ENCODE measurements at places on chromosomes 1 and 21.

GRCh38 chr1:45266151-45266801, 59.9 kb upstream of the ZSWIM5 start:
- DNase-seq, result peak; percentile 35

GRCh38 chr21:34836933-34837505, 168.2 kb downstream of the CLIC6 start:
- DNase-seq, result no peak

DNA sequence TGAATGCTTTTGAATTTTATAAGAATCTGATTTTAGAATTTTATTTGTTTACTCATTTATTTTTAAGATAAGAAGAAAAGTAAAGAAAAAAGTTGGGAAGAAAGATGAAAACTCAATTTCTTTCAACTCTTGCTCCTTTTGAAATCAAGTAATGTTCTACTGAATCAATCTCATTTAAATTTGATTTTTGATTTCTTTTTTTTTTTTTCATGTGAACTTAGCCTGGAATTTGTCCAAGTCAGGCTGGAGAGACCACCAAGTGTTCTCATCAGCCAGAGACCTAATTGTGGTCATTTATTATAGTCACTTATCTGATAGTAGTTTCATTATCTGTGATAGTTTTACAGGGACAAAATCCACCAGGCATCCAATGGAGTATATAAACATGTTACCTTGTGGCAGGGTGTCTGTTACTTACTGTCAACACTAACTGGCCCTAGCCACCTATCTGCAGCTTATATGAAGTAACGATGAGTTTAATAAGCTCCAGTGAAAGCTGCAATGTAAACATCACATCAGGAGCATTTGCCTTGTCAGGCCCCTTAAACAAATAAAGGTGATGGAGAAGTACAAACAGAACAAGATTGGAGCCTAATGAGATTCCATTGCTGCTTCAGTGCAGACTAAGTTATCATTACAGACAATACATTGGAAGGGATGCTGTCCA, 39.2 kb downstream of the HLX start:
- no peak for DNase-seq

- no peak for DNase-seq
These were observed 5.6 kb upstream of the LRRC3 start for GRCh38 chr21:44449473-44450363.

GRCh38 chr1:154551474-154551873, 7.0 kb downstream of the UBE2Q1 start:
- DNase-seq, result no peak

DNA sequence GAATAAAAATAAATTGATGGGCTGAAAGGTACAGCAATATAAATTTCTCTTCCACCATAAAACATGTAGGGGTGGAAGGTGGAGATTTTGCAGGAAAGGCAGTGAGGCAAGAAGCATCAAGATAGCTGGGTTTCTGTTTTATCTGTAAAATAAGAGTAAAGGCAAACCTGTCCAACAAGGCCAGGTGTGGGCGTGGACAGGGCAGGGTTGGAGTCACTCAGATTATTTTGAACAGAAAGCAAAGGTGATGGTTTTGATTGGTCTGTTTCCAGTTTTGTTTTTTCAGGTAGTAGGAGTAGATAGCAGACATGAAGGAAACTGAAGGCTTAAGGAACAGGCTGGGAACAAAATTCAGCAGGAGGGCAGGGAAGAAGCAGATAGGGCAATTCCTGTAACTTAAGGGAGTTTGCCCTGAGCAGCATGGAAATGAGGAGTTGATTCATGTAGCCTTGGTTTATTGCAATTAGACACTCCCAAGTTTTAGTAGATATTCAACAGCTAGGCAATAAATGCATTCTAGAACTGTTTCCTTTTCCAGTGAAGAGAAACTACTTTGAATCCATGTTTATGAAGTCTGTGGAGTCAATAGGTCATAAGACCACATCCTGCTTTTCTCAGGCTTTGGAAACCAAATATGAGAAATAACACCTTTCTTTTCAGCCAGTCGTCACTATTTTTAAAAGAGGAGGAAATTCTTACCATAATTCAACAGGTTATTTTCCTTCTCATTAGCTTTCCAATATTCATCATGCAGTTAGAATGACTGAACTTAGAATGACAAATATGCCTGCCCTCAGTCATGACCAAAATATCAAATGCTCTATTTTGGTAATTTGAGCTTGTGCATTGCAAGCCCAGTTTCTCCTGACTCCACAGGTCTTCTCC, 38.7 kb upstream of the CD55 start:
- no peak for DNase-seq

- DNase-seq, result no peak
These were observed 49.7 kb upstream of the NEK7 start for GRCh38 chr1:198107091-198107501.

DNA sequence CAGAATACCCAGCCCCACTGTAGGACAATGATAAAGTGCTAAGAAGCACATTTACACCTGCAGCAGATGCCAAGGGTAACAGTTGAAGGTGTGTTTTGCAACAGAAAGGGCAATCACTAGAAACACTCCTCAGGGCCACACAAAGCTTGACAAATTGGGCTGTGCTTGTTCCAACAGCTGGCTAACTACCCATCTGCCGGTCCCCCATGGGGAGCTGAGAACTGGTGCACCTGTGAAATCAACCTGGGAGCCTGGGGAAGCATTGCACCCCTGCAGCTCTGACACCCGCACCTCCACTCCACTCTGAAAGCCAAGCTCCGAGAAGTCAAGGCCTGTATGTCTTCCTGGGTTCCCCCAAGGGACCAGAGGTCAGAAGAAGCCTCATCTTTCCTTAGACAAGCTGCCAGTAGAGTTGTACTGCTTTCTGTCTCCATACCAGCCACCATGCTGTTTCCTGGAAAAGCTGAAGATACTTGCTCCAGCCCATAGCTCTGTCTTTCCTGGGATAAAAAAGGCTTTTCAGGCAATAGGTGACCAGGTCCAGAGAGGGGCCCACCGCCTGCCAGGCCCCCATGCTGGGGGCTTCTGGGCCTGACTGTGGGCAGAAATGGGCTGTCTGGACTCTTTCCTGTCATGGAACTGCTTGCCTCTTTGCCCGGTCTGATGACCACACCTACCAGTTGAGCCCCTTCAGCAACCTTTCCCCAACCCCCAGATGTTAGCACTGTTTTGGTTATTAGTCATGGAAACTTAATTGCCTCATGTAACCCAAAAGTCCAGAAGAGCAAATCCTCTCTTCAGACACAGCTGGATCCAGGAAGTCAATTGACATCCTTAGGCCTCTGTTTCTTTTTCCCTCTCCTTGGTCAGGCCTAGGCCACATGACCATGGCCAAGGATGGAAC, 93.6 kb downstream of the KIF14 start:
- DNase-seq, result no peak

- no peak for DNase-seq
These were observed 594.7 kb upstream of the CAMK1G start for GRCh38 chr1:208988811-208989222.

DNA sequence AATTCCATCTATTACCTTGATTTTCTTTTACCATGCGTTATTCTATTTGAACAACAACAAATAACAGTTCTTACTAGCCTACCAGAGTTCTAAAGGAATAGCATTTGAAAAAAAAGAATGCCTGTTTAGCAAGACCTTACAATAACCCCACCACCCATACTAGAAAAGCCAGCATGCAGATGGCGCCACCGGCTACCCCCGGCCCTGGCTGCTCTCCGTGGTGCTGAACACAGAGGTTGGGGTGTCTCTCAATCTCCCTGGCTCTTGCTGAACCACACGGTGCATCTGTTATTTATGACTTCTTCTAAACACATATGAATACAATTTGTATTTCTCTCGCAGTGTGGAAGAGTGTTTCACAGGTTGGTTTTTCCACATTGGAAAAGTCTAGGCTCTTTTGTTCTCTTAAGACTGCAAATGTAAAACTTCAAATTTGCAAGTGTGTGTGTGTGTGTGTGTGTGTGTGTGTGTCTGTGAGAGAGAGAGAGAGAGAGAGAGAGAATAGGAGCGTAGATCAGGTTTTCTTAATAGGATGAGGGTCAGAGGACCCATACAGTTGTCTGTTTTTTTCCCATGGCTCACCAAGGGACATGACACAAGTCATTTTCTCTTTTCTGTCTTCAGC, 13.6 kb downstream of the GRIK3 start:
- DNase-seq, result no peak

- peak; percentile 70 for DNase-seq
These were observed 26.8 kb downstream of the EIF4G3 start for GRCh38 chr1:21149855-21150432.

DNA sequence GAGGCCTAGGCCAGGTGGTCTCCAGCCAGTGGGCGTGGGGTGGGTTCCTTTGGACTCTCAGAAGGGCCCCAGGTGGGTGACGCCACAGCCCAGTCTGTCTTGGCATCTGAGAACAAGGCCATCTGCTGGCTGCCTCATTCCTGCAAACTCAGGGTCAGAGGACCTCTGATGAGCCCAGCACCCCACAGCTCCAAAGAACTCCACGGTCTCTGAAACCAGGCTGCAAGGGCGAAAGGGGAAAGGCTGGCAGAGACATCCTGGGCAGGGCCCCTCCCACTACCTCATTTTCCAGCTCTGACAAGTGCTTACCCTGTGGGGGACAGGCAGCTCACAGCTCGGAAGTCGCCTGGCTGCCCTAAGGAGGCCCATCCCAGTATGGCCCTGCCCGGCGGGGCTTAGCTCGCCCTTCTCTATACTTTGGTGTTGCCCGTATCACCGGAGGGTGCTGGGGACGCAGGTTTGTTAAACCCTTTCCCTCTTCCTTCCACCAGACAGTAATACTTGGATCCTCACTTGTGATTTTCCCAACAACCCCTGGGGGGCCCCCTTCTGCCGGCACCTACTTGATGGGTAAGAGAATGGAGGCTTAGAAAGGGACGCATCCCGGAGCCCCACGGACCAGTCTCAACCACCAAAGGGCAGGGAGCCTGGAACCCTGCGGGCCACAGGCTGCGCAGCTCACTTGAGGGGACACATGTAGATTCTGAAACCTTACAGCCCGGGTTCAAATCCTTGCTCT, 10.9 kb upstream of the EDN2 start:
- DNase-seq, result no peak

DNA sequence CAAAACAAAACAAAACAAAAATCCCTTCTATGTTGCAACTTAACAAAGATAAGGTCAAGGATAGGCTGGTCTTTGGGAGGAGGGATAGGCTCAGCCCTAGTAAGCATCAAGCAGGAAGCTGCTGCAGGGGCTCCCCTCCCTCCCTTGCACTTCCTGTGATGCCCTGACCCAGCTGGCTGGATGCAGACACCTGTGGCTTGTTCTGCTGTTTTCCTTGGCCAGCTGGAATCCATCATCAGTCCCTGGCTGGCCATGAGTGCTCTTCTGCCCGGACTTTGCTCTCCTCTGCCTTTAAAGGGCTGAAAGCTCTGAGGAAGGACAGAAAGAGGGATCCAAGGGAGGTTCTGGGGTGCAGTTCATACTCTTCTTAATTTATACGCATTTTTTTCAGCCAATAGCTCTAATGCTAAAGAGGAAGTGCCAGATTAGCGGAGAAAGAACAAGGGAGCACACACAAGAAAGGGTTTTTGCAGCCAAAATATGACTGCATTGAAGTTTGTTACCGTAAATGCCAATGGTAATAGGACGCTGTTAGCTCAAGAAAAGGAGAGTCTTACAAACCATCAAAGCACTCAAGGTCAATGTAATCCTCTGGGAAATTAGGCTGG, 19.9 kb upstream of the UBE2U start:
- DNase-seq, result no peak

GRCh38 chr1:52166996-52167753, 25.3 kb downstream of the ZFYVE9 start:
- DNase-seq, result no peak

- no peak for DNase-seq
These were observed 2.7 kb downstream of the ZBED6 start for GRCh38 chr1:203797948-203798655.

DNA sequence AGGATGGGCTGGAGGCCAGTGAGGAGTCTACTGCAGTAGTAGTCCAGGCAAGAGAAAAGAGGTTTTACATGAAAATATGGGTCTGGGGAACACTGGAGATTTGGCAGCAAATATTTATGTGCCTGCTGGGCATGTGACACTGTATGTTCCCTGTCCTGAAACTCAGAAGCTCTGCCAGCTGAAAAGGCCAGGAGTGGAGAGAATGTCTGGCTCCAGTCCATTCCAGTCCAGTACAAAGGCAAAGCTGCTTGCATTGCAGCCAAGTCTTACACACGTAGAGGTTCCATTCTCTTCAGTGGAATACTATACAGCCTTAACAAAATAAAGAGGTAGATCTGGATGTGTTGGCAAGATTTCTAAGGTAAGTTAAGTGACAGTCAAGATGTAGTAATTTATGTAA, 7.5 kb upstream of the YBX1 start:
- DNase-seq, result no peak

DNA sequence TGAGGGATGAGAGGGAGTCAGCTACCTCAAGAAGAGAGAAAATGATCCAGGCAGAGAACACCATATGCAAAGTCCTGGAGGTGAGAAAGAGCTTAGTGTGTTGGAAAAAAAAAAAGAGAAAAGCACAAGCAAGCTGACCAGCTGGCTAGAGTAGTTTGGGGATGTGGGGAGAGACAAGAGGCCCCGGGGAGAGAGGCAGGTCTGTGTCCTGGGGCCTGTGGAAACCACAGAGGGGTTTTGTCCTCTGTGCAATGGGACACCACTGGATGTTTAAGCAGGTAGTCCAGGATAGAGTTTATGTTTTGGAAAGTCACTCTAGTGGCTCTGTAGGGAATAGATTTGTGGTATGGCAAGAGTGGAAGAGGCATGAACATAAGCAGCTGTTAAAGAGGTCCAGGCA, 14.4 kb upstream of the CHI3L1 start:
- DNase-seq, result no peak

DNA sequence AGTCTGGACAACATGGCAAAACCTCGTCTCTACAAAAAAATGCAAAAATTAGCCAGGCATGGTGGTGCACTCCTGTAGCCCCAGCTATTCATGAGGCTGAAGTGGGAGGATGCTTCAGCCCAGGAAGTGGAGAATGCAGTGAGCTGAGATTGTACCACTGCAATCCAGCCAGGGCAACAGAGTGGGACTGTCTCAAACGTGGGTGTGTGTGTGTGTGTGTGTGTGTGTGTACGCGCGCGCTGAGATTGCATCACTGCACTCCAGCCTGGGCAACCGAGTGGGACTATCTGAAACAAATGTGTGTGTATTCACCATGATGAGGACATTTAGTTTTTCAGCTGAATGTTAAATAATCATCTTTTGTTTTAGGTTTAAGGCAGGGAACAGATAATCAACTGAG, 21.1 kb downstream of the USP1 start:
- no peak for DNase-seq

All from AG09319 (cell line).